Islet precursor cell (in vitro differentiated cells): ENCODE measurements at places on chromosomes 4 and X.

- DNase-seq = no peak
Measured at GRCh38 chrX:130896802-130897501, 6.1 kb downstream of the ENOX2 start.

- DNase-seq = no peak
Measured at GRCh38 chr4:89363786-89364185, 56.2 kb upstream of the GPRIN3 start.

DNA sequence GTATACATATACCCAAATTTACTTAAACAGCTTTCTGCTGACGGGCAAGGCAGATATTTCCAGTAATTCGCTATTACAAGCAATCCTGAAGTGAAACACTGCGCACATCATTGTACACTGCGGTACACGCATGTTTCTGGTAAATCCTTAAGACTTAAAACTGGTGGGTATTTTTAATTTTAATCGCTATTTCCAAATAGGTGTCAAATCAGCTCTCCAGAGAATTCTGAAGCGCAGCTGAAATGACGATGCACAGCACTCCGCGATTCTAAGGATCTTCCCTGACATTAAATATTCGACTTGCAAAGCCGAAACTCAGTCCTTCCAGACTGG, 361 bp downstream of the TMEM128 start:
- no peak for DNase-seq

GRCh38 chr4:125719987-125720386, 405.2 kb downstream of the FAT4 start:
- no peak for DNase-seq

DNA sequence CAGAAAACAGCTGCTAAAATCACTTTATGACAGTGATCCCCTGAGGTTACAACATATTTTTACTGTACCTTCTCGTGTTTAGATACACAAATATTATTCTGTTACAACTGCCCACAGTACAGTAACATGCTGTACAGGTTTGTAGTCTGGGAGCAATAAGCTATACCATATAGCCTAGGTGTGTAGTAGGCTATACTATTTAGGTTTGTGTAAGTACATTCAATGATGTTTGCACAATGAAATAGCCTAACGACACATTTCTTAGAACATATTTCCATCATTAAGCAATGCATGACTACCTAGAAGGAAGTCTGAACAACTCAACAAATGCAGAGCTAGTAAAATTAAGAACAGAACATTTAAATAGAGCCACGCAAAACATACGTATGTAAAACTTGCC, 112.7 kb downstream of the ZAR1 start:
- no peak for DNase-seq

DNA sequence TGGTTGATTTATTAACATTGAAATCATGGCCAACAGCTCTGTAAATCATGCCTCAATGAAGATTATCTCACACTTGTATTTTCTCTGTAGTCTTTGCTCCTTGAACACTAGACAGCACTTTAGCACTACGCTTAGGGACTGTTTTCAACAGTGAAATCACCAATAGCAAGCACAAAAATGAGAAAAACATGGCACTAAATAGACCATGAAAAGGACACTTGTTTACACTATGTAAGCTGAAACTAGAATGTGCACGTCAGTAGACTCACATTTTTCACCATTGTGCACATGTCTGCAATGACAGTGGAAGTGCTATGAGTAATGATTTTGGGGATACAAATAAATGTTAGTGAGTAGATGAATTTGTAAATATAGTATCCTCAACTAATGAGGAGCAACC, 3.1 kb downstream of the BMP2K start:
- DNase-seq = no peak

GRCh38 chr4:182188622-182189021, 54.6 kb upstream of the TENM3 start:
- no peak for DNase-seq

DNA sequence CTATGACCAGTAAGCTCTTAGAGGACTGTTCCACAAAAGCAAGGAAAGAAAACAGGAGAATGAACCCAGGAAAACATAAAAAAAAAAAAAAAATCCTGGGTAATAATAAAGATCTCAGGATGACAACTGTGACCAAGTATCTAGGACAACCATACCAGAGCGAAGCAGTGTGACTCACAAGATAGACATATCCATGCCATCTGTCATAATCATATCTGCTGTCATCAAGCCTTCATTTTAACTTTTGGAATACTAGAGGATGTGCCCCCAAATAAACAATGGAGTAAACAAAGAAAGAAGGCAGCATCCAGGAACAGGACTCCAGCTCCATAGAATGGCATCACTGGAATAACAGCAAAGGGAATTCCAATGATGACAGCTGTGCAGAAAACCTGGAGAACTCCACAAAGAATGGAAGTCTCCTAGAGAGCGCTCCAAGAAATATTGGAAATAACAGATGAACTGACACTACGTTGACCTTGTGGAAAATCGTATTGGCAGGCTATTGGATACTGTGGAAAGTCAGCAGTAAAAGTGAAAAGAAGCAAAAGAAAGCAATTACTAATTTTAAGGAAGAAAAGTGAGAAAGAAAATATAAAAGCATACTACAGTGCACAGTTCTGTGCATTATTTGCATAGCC, 35.3 kb downstream of the HPGDS start:
- no peak for DNase-seq
